ENCODE measurements at places on chromosomes 2 and 18.

DNA sequence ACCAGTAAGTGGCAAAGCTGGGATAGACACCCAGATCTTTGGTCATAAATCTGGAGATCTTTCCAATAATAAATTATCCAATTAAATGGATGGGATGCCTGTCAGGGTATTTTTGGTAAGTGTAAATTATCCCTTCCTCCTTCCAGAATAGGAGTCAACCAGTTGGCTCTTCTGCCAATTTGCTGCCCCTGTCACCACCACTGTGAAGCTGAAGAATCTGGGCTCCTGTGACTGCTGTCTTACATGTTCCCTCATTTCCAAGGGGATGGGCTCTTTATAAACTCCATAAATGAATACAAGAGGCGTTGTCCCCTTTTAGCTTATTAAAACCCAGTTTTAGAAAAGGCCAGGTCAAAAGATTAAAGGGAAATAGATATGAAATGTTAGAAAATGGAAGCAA is 17.8 kb upstream of the BMP10 start:
- no peak for DNase-seq

- DNase-seq = no peak
Measured at GRCh38 chr2:223668302-223668998, 66.3 kb upstream of the SCG2 start.

- no peak for DNase-seq
Measured at GRCh38 chr2:160287476-160287875, 87.4 kb upstream of the ITGB6 start.

DNA sequence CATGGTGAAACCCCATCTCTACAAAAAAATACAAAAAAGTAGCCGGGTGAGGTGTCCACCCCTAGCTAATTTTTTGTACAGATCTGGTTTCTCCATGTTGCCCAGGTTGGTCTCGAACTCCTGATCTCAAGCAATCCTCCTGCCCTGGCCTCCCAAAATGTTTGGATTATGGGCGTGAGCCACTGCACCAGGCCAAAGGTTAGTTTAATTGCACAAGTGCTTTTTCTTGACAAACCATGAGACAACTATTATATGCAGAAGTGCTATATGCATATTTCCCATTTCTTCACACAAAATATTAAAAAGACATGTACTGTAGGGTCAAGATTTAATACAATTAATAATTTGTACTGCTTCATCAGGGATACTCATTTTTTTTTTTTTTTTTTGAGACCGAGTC is 5.0 kb upstream of the GGCX start:
- DNase-seq = no peak

DNA sequence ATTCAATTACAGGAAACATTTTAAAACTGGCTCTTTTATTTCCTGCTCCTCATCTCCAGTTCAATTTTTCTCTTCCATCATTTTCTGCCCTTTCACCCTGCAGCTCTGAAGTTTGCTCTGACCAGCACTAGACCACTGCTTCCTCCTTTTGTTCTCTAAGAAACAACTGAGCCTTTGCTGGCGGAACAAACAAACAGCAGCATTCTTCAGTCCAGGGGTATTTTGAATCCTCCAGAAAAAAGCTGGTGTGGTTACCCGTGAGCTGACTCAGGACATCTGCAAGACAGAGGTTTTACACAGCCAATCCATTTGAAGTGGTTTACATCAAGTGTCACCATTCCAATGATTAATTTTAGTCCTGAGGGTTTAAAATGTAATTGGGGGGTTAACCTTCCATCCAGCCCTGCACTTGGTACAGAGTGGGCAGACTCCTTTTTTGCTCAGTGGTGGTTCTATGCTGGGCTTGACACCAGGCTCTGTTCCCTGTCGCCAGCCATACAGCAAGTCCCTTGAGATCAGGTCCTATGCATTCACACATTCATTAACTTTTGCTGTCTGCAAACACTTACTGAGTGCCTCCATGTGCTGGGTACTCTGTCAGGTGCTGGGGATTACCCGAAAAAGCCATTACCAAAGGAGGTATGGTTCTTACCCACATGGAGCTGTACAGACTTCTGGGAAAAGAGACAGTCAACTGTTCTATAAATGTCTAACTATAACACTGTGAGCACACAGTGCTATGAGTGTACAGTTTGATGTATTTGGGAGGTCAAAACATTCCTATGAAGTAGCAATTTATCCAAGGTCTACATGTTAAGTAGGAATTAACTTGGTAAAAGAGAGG is 909.4 kb upstream of the GYPC start:
- no peak for DNase-seq

DNA sequence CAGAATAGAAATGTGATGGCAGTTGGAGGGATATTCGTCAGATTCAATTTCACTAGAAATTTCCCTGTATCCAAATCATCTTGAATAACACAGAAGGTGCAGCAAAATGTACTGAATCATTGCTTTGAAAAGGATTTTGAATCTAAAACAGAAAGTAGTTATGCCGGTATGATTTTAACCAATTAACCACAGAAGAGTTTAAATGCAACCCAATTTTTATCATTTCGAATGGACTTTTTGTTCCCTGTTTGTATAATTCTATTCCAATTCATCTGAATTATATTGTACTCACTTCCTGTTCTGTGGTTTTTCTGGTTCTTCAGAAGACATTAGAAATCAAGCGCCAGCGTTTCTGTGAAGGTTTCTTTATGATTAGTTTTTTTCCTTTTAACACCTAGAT is 190.4 kb downstream of the MYO3B start:
- DNase-seq = no peak

DNA sequence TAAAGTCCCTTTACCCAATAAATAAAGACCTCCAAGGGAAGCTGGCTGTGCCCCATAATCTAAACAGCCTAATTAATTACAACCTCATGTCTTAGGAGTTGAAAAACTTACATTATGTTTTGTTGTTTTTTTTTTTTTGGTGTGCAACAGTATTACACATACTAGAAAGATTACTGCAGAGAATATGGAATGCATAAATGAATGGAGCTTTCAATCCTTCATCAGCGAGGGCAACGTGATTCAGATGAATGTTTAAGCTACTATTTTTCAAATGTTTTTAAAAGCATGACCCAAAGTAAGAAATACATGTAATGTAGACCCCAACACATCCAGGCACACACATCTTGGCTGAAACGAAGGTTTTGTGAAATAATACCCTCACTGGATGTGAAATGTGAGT is 167.1 kb upstream of the FN1 start:
- DNase-seq = no peak

- DNase-seq = no peak
Measured at GRCh38 chr2:20231598-20232026, 6.7 kb upstream of the SDC1 start.

GRCh38 chr18:28781616-28782362 is 604.9 kb upstream of the CDH2 start:
- no peak for DNase-seq

DNA sequence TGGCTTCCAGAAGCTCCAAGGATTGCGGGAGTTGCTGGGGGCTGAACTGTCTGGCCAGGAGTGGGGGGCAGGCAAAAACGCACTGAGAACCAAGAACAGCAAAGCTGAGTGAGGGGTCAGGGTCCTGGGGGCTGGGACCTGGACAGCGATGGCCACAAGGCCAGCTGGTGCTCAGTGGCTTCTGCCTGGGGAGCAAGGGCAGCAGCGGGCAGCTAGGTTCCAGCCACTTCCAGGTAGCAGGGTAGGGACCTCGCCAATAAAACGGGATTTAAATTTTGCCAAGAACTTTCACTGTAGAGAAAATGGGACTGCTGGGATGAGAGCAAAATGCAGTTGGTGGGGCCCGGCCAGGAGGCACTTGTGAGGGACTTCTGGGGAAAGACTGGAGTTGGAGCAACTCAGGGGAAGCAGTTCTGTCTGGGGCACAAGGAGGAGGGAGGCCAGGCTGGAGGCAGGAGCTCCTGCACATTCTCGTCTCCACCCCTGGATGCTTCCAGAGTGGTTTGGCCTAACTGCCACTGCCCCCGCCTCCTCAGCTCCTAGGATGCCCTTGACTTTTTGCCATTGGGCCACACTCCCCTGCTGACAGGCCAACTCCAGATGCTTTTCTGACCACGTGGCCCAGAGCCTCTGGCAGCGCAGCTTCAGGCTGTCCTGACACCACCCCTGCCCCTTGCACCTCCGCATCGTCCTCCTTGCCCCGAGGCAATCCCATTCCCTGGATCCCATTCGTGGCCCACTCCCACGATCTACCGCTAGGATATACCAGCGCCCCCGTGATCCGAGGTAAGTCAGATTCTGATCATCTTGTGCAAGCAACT is 5.5 kb upstream of the CCDC74A start:
- DNase-seq = no peak

DNA sequence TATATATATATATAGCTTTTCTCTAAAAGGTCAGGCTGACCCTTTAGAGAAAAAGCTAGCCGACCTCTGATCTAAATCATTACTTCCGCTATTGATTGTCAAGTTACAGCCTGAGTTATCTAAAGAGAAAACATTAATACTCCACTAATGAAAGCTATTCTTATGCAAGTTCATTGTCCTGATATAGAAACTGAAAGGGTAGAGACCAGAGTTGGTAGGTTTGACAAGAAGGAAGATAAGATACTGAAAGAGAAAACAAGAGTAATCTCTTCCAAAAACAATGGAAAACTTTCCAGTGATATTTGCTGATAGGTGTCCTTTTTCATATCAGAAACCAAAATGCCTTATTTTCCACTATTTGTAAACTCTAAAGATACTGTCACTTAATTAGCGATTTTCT is 62.8 kb upstream of the SLC39A10 start:
- DNase-seq = no peak

Measured in stimulated activated CD8-positive, alpha-beta memory T cell treated with anti-CD3 and anti-CD28 coated beads, Interleukin-2, amount 100 ng/mL, for 48 hours (primary cell).